Lower leg skin (tissue), 4 donors: ENCODE measurements at places on chromosomes 5 and 9. TPM values are rescaled to one million over a fixed set of nuclear protein-coding genes. Genes with fewer than 3 reads are reported as not detected.

The CEL gene
- total RNA-seq, result 0.38 TPM

The ANKRD18A gene
- 1.4 TPM for total RNA-seq

The TTC23L gene
- total RNA-seq, result 3.2 TPM

The PCDHGB4 gene
- total RNA-seq, result 8.1 TPM

The ADCY2 gene
- 7.3 TPM for total RNA-seq

The PCDHB9 gene
- 0.38 TPM for total RNA-seq

The C9orf43 gene
- 0.32 TPM for total RNA-seq

The GADD45G gene
- total RNA-seq, result 21.8 TPM

The ALG2 gene
- total RNA-seq, result 31.1 TPM

The TMEM215 gene
- total RNA-seq, result not detected

The EPB41L4A gene
- 9.1 TPM for total RNA-seq

The LCNL1 gene
- total RNA-seq, result 0.36 TPM

The CD72 gene
- 1.2 TPM for total RNA-seq

The NUDT12 gene
- total RNA-seq, result 13.1 TPM

The TTLL11 gene
- total RNA-seq, result 9.7 TPM

The ADRA1B gene
- 2.0 TPM for total RNA-seq

The IFNA4 gene
- total RNA-seq, result not detected

The EGR1 gene
- 44.2 TPM for total RNA-seq

The DAPK1 gene
- 9.2 TPM for total RNA-seq

The TMEM171 gene
- total RNA-seq, result not detected

The PCSK1 gene
- total RNA-seq, result 0.65 TPM

The SLC6A3 gene
- not detected for total RNA-seq

The PCDHA1 gene
- not detected for total RNA-seq

The CTXN3 gene
- not detected for total RNA-seq

The KIAA1191 gene
- total RNA-seq, result 76.1 TPM

The OR13J1 gene
- not detected for total RNA-seq

The PRLR gene
- 6.1 TPM for total RNA-seq

The KCNV2 gene
- total RNA-seq, result not detected

The WDR38 gene
- total RNA-seq, result not detected

The IL7R gene
- 5.3 TPM for total RNA-seq

The FOXE1 gene
- total RNA-seq, result 1.7 TPM
